ENCODE measurements at places on chromosomes 2 and 18. TPM values are rescaled to one million over a fixed set of nuclear protein-coding genes. Genes with fewer than 3 reads are reported as not detected.

DNA sequence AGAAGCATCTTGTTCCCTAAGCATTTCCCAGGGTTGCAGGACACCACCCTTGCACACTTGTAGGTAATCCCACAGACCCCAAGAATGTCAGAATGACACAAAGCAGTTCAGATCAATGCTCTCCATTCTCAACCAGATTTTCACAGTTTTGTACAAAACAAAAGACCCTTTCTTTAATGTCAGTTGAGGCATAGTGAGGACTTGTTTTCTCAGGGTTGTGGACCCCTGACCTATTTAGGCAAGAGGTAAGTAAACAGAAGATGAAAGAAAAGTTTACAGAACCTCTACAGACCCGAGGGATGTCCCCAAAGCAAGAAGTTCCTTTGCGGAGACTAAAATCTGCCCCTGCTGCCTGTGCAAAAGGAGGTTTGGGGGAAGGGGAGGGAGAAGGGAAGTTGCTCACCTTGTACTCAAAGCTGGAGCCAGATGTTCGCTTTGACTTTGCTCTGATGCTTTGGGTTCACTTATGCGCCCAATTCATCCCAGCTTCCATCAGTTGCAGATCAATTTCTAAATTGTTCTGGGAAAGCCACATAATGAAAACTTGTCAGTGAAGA, 635.4 kb downstream of the EPHA4 start:
- no peak for DNase-seq

GRCh38 chr2:8306530-8307351, 375.1 kb upstream of the ID2 start:
- no peak for DNase-seq

- no peak for DNase-seq
Measured at GRCh38 chr2:222239091-222239490, 59.7 kb downstream of the PAX3 start.

- no peak for DNase-seq
Measured at GRCh38 chr2:128798502-128799283, 480.0 kb upstream of the HS6ST1 start.

GRCh38 chr2:122421775-122422174, 666.3 kb downstream of the TSN start:
- no peak for DNase-seq

DNA sequence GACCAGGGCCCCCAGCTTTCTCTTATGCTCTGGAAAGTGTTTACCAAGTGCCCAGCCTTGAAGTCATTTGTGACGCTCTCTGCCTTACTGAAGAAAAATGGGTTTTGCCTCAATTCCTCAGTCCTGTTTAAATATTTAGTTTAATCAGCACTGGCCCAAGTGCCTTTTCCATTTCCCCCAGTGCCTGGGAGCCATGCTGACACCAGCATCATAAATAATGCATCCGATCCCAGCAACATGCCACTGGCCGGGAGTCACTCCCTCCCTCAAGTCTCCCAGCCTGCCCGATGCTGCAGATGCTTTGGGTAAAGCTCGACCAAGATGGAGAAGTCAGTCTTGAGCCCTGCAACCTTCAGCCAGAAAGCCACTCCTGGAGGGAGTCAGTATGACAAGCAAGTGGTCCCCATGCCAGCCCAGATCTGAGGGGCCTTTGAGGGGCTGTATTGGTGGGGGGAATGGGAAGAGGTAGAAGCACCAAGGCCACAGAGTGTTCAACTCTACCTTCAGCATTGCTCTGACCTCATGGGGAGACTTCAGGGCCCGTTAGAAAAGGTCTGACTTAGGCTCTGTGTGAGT, 12.0 kb upstream of the MTA3 start:
- no peak for DNase-seq

DNA sequence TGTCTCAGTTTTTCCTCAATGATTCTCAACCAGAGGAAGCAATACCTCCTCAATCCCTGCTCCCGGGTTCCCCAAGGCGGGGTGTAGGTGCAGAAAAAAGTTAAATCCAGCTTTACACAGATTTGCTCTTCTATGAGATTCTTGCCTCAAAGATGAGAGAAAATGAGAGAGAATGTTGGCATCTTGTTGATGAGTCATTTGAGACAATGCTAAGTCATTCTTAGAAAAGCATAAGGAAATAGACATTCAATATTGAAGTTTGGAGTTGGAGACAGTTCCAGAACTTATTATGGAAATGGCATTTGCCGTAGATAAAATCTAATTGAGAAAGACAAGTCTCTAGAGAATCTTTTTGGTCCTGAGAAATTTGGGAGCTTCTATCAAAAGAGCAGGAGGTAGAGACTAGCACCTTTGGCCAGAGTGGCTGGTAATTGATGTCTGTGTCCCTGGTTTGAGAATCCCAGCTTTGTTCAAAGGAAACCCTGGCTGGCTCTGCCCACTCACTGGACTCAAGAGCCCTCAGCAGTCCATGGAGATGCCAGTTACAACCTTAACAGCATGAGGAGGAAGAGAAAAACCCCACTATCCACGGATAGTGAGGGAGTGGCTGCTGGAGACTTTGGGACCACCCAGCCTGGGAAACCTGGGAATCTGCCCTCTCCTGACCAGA, 181.2 kb downstream of the FAM124B start:
- no peak for DNase-seq

GRCh38 chr2:240195316-240195861, 54.9 kb upstream of the OTOS start:
- no peak for DNase-seq

- DNase-seq: no peak
Measured at GRCh38 chr2:160114020-160114419, 51.6 kb upstream of the PLA2R1 start.

GRCh38 chr2:12044857-12045256, 298.4 kb downstream of the LPIN1 start:
- DNase-seq: no peak

GRCh38 chr2:231985823-231986261, 24.3 kb downstream of the DIS3L2 start:
- DNase-seq: no peak

GRCh38 chr2:112000399-112001135, 54.5 kb upstream of the TMEM87B start:
- DNase-seq: no peak

- DNase-seq: no peak
Measured at GRCh38 chr18:57523171-57523956, 63.1 kb downstream of the FECH start.

Gene SCN2A
- 0.30 TPM for total RNA-seq

Gene SIX2
- 0.87 TPM for total RNA-seq

Gene L3MBTL4
- 7.5 TPM for total RNA-seq

Gene C18orf54
- 5.7 TPM for total RNA-seq

Gene ARHGAP15
- 45.0 TPM for total RNA-seq

Gene NFATC1
- 33.7 TPM for total RNA-seq

Gene ERCC3
- total RNA-seq: 52.2 TPM

Gene RAB6D
- total RNA-seq: not detected

Gene RTP5
- total RNA-seq: not detected

Gene ZNF407
- total RNA-seq: 19.0 TPM

Gene DSG4
- total RNA-seq: not detected

Gene TMEM200C
- total RNA-seq: 0.60 TPM

Gene FAM124B
- 12.3 TPM for total RNA-seq

Gene NAT8
- not detected for total RNA-seq

Data from tibial nerve (tissue), 4 donors.